T-helper 2 cell treated with Interferon-gamma antibody and Interleukin-4, amounts not matched to agents 5 μg/mL and 100 μg/mL, for 36 hours (primary cell): ENCODE measurements at places on chromosomes 2 and 18.

GRCh38 chr2:126880817-126881216, 17.9 kb upstream of the TEX51 start:
- H3K27ac ChIP-seq, result no peak overlapping the region
- H3K36me3 ChIP-seq, result no peaks in the 10 kb centered on the region
- H3K4me1 ChIP-seq, result no peaks in the 10 kb centered on the region

DNA sequence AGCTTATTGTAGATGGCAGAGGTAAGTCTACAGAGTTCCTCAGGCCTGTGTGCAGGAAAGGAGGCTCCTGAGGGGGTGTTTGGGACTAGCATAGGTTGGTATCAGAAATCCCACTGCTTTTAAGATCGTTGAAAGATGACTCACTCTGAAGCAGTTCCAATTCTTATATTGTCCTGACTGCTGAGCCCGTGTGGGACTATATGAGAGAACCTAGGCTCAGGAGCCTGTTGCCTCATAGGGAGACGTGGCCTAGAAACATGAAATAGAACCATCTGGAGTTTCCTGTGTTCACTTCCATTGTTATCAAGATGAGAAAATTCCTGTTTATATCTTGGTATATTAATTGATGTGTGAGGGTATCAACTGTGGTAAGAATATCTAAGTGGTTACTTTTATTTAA, 5.7 kb downstream of the CCT7 start:
- no peak overlapping the region for H3K27ac ChIP-seq
- no peak overlapping the region for H3K4me3 ChIP-seq
- peaks cover 31% of the 10 kb centered on the region for H3K4me1 ChIP-seq
- H3K27me3 ChIP-seq, result no peaks in the 10 kb centered on the region
- DNase-seq, result no peak
- H3K36me3 ChIP-seq, result peaks cover 34% of the 10 kb centered on the region

DNA sequence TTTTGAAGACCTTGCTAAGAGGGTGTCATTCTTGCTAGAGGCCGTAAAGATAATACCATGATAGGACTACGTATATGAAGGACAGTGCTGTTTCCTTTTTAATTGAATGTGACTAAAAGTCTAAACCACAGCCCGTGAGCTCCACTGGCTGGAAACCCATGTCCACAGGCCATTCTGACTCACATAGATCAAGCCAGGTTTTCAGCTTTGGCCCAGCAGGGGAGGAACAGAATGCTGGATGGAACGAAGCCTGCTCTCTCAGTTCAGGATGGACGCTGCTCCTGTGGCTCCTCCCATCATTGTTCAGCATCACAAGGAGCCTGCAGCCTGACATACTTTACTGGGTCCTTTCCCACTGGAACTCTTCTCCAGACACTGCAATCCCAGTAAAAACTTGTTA, 47.6 kb downstream of the ALPK2 start:
- no peak overlapping the region for H3K27ac ChIP-seq
- H3K4me3 ChIP-seq, result no peak overlapping the region
- H3K4me1 ChIP-seq, result peaks cover 11% of the 10 kb centered on the region
- H3K36me3 ChIP-seq, result no peaks in the 10 kb centered on the region
- peaks cover 29% of the 10 kb centered on the region for H3K27me3 ChIP-seq
- no peak for DNase-seq

DNA sequence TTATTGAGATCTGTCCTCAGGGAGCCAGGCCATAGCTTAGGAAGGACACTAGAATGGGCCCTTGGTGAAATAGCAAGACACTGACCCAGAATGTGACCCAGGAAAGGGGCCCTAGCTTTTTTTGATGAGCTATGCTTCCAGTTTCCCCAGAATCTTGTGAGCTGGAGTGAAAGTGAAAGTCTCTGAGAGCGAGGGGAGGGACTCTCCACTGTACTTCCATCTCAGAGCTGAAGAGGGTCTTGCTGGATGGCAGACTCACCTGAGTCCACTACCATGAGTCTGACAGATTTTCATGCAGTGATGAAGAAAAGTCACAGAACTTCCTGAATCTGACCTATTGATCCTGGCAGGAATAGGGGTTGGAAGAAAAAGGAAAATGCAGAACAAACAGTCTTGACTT, 3.1 kb downstream of the ARHGAP25 start:
- H3K36me3 ChIP-seq, result peaks cover 43% of the 10 kb centered on the region
- peak; percentile 64 for DNase-seq
- peak overlapping the region; percentile 90 for H3K27ac ChIP-seq
- H3K4me1 ChIP-seq, result peaks cover 44% of the 10 kb centered on the region
- no peaks in the 10 kb centered on the region for H3K27me3 ChIP-seq
- no peak overlapping the region for H3K4me3 ChIP-seq

- H3K36me3 ChIP-seq, result peaks cover 36% of the 10 kb centered on the region
- H3K4me1 ChIP-seq, result peaks cover 50% of the 10 kb centered on the region
- no peak for DNase-seq
- no peak overlapping the region for H3K4me3 ChIP-seq
- no peaks in the 10 kb centered on the region for H3K27me3 ChIP-seq
Measured at GRCh38 chr2:97910403-97911205, 85.1 kb downstream of the TMEM131 start.

DNA sequence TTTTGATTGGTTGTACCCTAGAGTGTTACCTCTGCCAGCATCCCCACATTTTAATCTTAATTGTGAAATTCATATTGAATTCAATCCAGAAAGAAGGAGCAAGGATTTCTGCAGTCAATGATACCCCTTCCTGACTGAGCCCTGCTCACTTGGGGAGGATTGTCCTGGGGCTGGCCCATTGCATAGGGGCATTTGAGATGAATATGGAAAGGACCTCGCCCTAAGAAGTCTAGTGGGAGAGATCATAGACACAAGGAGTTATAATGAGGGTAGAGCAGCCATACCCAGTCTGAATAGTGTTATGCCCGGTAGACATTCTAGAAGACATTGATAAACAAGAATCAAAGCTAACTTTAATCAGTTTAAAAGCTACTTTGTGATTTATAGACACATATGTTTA, 53.8 kb downstream of the CRIM1 start:
- no peak overlapping the region for H3K4me3 ChIP-seq
- no peaks in the 10 kb centered on the region for H3K4me1 ChIP-seq
- H3K36me3 ChIP-seq, result no peaks in the 10 kb centered on the region
- no peak overlapping the region for H3K27ac ChIP-seq
- H3K27me3 ChIP-seq, result peaks cover 11% of the 10 kb centered on the region

GRCh38 chr2:189488008-189488310, 46.7 kb downstream of the WDR75 start:
- no peak overlapping the region for H3K27ac ChIP-seq
- H3K4me3 ChIP-seq, result no peak overlapping the region
- H3K36me3 ChIP-seq, result no peaks in the 10 kb centered on the region
- DNase-seq, result no peak
- no peaks in the 10 kb centered on the region for H3K4me1 ChIP-seq

GRCh38 chr2:66649006-66649405, 214.1 kb downstream of the MEIS1 start:
- DNase-seq, result no peak
- no peak overlapping the region for H3K27ac ChIP-seq
- no peaks in the 10 kb centered on the region for H3K4me1 ChIP-seq
- no peaks in the 10 kb centered on the region for H3K36me3 ChIP-seq
